CD14-positive monocyte (primary cell): ENCODE measurements at places on chromosomes 4 and X.
A peak's percentile ranks its signal among the peaks of the same experiment; 100 is the strongest.

DNA sequence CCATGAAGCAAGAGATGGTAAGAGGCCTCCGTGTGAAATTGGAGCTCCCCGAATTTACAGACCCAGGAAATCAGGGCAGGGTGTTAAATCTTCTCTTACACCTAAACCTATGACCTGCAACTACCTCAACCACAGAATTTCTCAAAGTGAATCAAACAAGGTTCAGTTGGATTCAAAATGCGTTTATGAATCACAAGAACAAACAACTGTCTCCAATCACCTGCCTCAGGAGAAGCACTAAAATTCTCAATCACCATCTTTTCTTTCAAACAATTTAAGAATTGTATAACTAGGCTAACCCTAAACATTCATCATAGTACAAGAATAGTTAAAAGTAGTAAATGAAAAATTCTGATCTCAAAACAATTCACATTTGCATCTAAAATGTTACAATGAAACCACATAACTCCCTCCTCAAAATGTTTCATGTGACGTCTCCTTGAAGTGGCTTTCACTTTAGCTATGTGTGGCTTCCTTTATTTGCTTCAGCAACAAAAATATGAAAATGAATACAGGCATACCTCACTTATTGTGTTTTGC lies 19.2 kb downstream of the PPP3CA start:
- no peak for DNase-seq

DNA sequence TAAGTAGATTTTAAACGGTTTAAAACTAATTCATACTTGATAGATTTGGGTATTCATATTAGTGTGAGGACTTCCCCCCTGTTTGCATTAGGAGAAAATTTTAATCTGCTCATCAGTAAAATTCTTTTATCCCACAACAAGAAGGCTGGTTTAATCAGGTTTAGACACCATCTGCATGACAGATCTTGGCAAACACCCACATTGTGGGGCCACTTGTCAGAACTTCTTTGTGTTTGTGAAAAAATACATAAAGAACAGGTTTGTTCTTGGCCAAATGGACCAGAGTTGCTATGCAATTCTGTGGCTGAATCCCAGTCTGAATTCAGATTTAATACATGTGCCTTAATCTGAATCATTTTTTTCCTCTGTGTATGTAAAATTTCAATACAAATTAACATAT lies 121.1 kb downstream of the REPS2 start:
- DNase-seq: no peak

- DNase-seq: no peak
These were observed 26.1 kb downstream of the ACOX3 start for GRCh38 chr4:8414377-8414776.

GRCh38 chrX:24956828-24957227 lies 58.9 kb downstream of the ARX start:
- no peak for DNase-seq

DNA sequence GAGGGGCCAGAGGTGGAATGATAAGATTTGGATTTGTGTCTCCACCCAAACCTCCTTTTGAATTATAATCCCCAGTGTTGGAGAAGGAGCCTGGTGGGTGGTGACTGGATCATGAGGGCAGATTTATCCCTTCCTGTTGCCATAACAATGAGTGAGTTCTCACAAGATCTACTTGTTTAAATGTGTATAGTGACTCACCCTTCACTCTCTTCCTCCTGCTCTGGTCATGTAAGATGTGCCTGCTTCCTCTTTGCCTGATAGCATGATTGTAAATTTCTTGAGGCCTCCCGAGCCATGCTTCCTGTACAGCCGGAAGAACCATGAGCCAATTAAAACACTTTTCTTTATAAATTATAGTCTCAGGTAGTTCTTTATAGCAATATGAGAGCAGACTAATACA lies 348.6 kb downstream of the AR start:
- no peak for DNase-seq

- DNase-seq: no peak
These were observed 12.7 kb upstream of the CD38 start for GRCh38 chr4:15765391-15765790.

DNA sequence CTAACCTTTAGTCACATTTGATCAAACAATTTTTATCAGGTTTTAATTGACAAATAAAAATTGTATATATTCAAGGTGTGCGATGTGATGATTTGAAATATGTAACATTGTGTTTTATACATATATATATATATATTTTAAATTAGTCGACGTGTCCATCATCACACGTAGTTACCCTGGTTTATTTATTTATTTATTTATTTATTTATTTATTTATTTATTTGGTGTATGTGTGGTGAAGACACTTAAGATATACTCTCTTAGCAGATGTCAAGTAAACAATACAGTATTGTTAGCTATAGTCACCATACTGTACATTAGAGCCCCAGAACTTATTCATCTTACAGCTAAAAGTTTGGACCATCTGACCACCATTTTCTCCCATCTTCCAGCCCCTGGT lies 224.9 kb upstream of the HHIP start:
- no peak for DNase-seq

DNA sequence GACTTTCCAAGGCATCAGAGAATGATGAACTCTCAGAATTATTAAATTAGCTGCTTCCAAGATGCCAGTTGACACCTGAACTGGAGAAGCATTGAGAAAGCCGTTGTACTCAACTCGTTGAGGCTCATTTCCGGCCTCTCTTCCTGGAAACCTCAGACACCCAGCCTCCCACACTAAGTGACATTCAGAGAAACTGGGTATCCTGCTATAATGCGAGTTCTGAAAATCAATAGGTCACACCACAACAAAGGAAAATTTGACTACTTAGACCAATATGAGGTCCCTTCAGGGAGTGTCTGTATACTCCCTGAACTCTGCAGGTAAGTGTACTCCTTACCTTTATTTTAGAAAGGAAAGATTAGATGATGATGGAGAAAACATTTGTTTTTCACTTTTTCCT lies 51.2 kb downstream of the ENPEP start:
- no peak for DNase-seq

DNA sequence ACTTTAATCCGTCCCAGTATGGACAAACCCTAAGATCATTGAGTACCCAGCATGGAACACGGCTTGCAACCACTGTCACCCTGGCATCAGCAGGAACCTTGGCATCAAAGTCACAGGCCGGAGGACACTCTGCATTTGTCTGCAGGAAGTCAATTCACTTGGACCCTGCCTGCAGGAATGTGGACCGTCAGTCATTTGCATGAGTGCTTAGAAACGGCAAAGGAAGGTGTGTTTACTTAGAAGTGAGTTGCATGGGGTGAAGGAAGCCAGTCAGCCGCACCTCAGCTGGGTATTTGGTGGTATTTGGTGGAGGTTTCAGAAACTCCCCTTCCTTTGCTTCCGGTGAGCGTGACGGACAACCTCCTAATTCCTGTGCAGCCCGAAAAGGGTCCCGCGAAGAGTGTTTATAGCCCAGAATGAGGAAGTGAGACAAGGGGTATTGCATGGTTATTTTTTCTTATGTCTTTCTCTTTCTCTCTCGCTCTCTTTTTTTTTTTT lies 15.5 kb downstream of the P2RY8 start:
- peak; percentile 88 for DNase-seq
